ENCODE measurements at places on chromosomes 11 and 22. TPM values are rescaled to one million over a fixed set of nuclear protein-coding genes. Genes with fewer than 3 reads are reported as not detected.

Gene NLRP14
- not detected for polyA plus RNA-seq

Gene RAC2
- polyA plus RNA-seq = 11.0 TPM

Gene ISX
- polyA plus RNA-seq = not detected

GRCh38 chr11:104858882-104859775, 39.1 kb downstream of the CASP12 start:
- DNase-seq = no peak
- no peaks in the 10 kb centered on the region for H3K4me1 ChIP-seq
- H3K4me3 ChIP-seq = no peak overlapping the region
- no peaks in the 10 kb centered on the region for H3K36me3 ChIP-seq

Gene C11orf98
- polyA plus RNA-seq = 104 TPM

DNA sequence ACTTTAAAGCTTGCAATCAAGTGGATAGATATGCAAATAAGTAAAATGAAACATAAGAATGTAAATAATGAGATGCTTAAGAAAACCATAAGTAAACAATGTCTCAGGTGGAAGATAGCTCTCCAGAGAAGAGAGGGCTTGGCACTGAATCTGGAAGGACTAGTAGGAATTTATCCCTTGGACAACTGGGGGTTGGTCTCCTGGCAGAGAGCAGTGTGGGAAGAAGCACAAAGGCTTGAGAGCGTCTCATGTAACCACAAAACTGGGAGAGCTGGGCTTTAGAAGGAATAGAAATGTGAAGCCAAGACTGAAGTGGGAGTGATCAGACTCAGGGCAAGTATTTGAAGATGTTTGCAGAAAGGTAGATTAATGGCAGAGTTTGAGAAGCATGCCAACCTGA, 31.3 kb downstream of the CARD18 start:
- H3K36me3 ChIP-seq = no peaks in the 10 kb centered on the region
- no peak overlapping the region for H3K27ac ChIP-seq

Data from adrenal gland (tissue), 19 donors.